Astrocyte (in vitro differentiated cells and primary cell): ENCODE measurements at places on chromosomes 4 and X. TPM values are rescaled to one million over a fixed set of nuclear protein-coding genes. Genes with fewer than 3 reads are reported as not detected.
A peak's percentile ranks its signal among the peaks of the same experiment; 100 is the strongest.

Gene PPP4R3C
- total RNA-seq, result not detected in 2 replicates

- DNase-seq, result no peak
Observed at GRCh38 chr4:154399259-154399974, 92.2 kb downstream of the DCHS2 start.

Gene PAGE5
- total RNA-seq, result not detected in 2 replicates

- DNase-seq, result no peak
Observed at GRCh38 chr4:159142681-159143384, 40.0 kb downstream of the RAPGEF2 start.

DNA sequence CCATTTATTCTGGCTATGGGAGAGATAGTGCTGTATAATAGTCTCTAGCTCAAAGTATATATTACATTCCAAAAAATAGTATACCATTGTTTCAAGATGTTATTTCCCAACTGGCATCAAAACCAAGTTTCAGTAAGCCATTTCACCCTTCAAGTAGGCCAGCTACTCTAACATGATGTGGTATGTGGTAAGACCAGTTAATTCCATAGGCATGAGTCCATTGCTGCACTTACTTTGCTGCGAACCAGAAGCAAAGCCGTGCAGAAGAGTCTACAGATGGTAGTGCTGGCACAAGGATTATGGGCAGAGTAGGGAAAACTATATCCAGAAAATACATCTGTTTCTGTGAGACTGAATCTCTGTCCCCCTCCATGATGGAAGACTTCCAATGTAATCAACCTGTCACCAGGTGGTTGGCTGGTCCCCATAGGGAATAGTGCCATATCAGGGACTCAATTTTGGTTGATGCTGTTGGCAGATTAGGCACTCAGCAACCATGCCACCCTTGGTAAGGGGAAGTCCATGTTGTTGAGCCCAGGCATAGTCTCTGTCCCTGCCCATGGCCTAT lies 49.8 kb upstream of the HSD17B10 start:
- DNase-seq, result peak; percentile 58

GRCh38 chr4:188005561-188005960 lies 10.0 kb downstream of the ZFP42 start:
- no peak for DNase-seq

Gene SUPT20HL2
- total RNA-seq, result not detected in 2 replicates
